ENCODE measurements at places on chromosomes 1 and 21.
A peak's percentile ranks its signal among the peaks of the same experiment; 100 is the strongest.

DNA sequence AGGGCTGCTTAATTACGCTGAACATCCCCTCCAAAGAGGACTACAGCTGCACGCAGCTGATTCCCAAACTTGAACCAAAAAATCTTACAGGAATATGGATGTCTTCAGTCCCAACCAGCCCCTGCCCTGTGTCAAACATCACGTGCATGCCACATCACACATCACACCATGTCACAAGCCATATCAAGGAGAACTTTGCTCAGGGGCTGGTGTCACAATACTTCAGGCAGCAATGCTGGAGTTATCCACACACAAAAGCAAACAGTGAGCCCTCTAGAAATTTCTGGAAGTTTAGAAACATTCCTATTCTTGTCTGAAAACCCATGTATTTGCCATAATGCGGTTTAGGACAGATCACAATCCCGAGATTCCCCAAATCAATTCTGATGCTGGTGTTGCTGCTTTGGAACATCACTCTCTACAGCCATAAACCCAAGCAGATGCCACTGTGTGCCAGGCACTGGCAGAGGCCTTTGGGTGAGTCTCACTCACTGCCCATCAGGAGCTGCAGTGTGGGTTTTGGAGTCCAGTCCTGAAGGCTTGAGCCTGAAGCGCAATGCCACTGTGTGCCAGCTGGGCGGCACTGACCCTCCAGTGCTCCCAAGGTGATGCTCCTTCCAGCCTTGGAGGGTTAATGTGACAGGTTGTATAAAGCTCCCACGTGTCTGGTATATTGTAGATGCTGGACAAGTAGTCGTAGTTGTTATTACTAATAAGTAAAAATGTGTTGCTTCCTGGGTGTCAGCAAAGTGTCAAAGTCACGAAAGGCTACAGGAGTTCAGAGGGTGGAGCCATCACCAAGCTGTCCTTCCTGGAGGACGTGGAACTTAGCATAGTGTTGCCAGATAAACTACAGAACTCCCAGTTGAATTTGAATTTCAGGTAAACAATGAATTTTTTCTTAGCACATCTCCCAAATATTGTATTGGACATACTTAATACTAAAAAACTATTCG is 20.1 kb upstream of the EFNA1 start:
- DNase-seq: no peak

- no peak for DNase-seq
Measured at GRCh38 chr1:243351337-243351736, 95.5 kb downstream of the SDCCAG8 start.

- no peak for DNase-seq
Measured at GRCh38 chr1:179366093-179366800, 476 bp downstream of the AXDND1 start.

DNA sequence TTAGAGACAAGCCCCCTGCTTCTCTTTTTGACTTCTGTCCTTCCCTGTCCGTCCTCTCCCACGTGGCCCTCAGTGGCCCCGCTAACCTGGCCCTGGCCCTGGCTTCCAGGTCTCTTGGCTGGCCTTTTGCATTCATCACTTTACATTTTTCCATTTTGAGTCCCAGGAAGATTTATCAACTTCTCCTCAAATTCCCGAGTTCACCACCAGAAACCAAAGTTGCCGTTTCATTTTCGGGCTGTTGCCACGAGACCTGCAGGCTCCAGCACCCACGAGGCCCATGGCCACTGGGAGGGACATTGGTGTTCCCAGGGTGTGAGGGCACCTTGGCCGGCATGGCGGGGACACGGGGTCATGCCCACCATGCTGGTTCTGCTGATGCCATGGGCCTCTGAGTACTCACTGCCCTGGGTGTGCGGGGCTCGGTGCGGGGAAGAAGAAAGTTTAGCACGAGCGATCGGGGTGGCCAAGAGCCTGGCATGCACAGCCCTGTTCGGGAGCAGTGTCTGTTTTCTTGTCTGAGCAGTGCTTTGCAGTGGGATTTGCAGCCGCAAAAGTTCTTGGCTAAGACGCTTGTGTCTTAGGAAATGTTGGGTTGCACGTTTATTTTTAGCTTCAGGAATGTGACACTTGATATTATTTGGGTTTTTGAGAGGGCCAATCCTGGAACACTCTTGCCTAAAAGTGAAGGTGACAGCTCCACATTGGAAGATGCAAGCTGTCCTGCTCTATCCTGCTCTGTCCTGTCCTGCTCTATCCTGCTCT is 40.4 kb upstream of the ADARB1 start:
- no peak for DNase-seq

- DNase-seq: no peak
Measured at GRCh38 chr1:117753652-117754051, 147.8 kb downstream of the TENT5C start.

- DNase-seq: no peak
Measured at GRCh38 chr21:41220208-41220733, 52.3 kb downstream of the BACE2 start.

DNA sequence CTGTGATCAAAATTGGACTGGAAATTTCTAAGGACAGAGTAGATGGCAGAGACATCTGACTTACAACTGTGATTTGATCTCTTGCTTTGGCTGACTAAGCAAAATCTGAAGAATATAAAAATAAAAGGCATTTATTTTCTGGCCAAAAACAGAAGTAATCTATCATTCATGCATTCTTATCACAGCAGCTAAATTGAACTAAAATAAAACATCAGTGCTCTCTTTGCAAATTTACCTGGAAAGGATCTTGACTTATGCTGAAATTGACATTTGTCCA is 81.4 kb upstream of the ZNF678 start:
- DNase-seq: no peak

DNA sequence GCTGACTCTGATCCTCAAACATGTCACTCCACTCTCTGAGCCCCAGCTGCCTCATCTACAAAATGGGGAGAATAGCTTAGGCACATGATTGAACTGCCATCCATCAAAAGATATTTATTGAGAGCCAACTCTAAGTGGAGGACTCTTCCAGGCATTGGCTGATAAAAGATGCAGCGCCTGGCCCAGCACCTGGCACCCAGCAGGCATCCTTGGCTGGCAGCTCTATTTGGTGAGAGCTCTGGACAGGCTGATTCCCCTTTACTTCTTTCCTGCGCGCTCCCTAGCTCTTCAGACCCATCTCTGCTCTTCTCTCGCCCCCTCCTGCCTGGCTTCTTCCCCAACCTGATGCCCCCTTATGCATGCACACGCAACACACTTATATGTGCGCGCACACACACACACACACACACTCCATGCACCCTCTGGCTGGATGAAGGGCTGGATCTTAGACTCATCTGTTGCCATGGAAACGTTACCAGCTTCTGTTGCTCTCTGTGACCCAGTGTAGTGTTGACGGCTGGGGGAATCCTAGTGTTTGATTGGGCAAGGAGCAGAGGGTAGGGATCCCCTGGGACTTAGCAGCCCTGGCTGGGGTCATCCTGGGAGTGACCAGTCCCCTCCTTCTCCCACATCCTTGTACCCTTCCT is 49.3 kb downstream of the VWA5B1 start:
- DNase-seq: no peak

DNA sequence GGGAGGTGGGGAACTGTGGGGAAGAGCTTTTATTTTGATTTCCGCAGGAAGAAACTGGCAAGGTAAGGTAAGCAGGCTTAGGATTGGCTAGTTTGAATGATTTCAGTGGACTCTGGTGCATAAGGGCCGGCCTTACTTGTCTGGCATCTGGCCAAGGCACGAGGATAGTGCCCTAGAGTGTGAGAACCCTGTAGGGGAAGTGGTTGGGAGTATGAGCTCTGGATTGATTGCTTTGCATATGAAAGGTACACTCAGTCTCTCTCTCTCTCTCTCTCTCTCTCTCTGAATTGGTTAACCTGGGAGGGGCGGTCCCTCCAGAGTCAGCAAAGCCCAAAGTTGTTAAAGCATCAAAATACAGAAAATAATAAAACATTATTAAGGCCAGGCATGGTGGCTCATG is 463.0 kb downstream of the SIPA1L2 start:
- no peak for DNase-seq

GRCh38 chr1:27361553-27361952 is 5.2 kb downstream of the MAP3K6 start:
- no peak for DNase-seq

DNA sequence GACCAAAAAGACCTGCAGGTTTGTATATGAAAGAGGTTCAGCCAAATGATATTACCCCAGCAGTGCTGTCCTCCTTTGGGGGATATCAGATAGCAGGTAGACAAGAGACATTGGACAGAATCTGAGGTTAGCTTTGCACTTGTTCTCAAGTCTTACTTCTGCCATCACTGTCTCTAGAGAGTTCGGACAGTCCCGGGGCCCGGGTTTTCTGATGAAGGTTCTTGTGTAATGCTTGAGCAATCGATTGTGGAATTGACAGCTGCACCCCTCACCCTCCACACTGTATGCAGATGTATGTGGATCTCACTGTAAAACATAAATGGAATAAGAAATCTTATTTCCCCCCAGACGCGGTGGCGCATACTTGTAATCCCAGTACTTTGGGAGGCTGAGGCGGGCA is 56.2 kb upstream of the MORC3 start:
- no peak for DNase-seq

DNA sequence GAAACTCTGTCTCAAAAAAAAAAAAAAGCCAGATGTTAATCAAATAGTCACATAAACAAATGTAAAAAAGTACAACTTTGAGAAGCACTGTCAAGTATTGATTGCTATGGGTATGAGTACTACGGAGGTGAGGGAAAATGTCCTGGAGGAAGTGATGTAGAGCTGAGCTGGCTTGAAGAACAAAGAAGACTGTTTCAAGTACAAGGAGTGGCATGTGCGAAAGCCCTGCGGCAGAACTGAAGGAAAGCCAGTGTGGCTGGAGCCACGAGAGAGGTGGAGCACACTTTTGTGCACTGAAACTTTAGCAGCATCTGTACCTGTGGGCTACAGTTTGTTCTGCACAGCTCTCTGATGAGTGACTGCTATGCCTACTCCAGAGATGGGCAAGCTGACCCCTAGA is 5.4 kb upstream of the RPS6KA1 start:
- DNase-seq: no peak

DNA sequence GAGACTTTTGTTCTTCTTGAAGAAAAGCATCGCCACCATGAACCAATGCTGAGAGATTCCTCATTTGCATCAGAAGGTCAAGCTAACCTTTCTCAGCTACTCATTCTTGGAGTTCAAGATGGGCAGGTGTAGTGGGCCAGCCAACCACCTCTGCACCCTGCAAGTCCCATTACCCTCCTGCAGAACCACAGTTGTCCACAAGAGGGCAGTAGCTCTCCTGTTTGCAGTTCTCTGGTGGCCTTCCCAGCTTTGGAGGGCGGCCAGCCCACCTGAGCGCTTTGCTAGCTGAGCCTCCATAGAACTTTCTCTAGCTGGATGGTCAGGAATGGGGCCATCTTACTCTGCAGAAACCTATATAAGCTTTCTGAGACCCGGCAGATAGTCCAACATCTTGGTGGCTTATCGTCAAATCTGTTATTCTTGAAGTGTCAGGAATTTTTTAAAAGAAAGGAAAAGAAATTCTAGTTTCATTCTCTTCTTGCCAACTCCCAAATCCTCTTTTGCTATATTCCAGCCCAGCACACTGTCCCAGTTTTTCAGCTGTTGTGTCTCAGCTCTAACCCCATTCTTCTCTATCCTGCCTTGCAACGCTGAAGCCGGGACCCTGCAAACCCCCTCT is 11.0 kb upstream of the LMX1A start:
- DNase-seq: peak; percentile 61

GRCh38 chr21:26438976-26439375 is 134.1 kb downstream of the CYYR1 start:
- DNase-seq: no peak

DNA sequence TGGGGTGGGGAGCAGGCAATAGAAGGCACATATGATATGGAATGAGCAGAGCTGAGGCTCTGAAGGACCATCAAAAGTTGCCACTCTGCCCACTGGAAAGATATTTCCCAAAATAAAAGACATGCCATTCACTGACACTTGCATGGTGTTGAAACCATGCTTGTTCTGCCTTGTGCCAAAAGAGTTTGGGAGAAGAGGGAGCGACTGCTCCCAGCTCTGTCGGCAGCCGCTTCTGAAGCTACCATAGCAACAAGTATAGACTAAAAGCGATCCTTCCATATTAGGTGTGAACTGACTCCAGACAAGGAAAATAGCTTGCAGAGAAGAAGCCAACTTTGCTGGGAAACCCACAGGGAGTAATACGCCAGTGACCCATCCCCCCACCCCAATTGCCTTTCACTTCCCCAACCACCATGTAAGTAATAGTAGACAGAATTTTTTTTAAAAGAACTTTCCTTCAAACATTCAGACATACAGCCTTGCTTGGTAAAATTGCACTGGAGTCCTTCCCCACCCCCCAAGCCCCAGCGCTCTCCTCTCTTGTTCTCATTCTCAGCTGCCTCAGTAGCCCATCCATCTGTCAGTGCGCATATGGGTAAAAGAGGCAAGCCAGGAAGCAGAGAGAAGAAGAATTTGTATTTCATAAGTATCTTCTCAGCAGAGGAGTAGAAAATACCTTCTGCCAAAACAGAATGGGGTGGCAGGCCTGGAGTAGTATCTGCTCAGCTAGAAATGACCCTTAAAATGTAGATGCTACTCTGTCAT is 263.7 kb downstream of the OMA1 start:
- DNase-seq: no peak

DNA sequence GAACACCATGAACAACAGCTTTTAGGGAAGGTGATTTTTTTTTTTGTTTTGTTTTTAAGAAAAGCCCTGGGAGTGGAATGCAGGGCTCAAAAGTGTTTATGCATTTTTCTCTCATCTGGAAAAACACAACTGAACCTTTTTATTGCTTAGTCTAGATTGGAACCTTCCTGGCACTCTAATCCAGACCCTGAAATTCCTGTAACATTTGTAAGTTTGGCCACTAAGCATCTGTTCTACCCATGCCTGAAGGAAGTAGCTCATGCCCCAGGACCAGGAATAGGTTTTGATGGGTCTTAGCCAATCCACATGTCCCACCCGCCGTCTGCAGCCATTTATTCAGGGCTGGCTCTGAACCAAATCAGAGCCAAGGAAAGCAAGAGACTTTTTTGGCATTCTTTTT is 39.7 kb upstream of the SLC2A1 start:
- DNase-seq: no peak

GRCh38 chr21:45880097-45881068 is 101.2 kb upstream of the COL6A1 start:
- DNase-seq: no peak

DNA sequence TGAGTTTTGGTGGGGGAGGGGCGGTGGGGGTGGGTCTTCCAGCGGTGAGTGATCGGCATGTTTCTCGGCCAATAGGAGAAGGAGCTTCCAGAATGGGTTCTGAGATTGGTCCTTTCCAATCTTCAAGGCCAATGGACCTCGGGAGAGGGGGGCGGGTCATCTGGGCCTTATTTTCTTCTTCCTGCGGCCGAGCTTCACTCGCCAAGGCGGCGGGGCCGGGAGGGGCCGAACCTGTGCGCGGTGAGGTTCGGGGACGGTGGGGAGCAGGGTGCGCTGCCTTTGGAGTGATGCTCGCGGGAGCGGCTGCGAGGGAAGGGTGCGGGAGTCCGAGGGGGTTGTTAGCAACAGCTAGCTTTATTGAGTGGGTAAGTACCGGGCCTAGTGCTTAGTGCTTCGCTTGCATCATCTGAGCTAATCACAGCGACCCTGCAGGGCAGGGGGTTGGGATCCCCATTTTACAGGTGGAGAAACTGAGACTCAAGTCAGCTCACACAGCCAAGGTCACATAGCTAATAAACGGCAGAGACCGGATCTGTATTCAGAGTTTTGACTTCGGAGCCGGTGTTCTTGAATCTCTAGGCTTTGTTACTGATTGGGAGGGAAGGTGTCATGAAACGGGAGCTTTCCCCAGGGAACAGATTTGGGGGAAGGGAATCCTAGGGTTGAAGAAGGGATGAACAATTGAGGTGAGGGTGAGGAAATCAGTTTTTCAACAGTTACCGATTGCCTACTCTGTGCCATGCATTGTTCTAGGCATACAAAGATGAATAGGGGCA is 549 bp downstream of the KDM4A start:
- DNase-seq: peak; percentile 75
